ENCODE measurements at places on chromosomes 1 and 21.

DNA sequence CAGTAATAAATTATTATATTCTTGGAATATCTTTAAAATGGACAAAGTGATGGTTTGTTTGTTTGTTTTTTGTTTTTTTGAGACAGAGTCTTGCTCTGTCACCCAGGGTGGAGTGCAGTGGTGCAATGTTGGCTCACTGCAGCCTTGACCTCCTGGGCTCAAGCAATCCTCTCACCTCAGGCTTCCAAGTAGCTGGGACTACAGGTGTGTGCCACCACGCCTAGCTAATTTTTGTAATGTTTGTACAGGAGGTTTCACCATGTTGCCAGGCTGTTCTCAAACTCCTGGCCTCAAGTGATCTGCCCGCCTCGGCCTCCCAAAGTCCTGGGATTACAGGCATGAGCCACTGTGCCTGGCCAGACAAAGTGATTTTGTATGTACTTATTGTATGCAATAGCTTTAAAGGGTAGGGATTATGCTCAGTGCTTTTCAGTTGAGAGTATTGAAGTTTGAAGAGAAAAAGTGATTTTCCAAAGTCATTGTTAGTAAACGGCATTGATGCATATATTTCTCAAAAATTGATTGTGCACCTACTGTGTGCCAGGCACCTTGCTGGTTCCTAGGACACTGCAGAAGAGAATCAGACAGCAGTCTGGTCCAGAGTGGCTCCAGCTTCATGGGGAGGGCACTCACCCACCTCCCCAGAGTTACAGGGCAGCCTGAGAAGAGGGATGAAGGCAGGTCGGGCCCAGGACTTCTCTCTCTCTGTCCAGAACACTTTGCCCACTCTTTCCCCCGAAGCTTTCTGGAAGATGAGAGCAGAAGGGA lies 34.2 kb upstream of the TTC22 start:
- no peak overlapping the region for H3K27ac ChIP-seq
- H3K27me3 ChIP-seq: peaks cover 4% of the 10 kb centered on the region
- H3K36me3 ChIP-seq: no peaks in the 10 kb centered on the region

DNA sequence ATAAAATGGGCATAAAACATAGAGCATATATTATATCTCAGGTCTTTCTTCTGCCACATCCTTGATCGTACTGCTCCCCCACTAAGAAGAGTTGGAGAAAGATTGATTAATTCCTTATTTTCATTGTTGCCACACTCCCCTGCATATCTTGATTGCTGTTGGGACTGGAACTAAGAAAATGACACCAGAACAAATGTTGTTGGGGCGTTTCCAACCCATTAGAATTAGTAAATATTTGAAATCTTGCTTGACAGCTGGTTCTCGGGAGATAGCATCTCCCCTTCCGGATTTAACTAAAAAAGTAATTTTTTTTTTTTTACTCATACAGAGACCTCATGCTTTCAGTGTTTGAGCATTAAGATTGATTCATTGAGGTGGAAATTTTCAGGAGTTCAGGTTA lies 493.0 kb upstream of the PLXNA2 start:
- no peaks in the 10 kb centered on the region for H3K4me1 ChIP-seq
- H3K27ac ChIP-seq: no peak overlapping the region
- no peaks in the 10 kb centered on the region for H3K27me3 ChIP-seq
- H3K36me3 ChIP-seq: no peaks in the 10 kb centered on the region
- no peak for DNase-seq

DNA sequence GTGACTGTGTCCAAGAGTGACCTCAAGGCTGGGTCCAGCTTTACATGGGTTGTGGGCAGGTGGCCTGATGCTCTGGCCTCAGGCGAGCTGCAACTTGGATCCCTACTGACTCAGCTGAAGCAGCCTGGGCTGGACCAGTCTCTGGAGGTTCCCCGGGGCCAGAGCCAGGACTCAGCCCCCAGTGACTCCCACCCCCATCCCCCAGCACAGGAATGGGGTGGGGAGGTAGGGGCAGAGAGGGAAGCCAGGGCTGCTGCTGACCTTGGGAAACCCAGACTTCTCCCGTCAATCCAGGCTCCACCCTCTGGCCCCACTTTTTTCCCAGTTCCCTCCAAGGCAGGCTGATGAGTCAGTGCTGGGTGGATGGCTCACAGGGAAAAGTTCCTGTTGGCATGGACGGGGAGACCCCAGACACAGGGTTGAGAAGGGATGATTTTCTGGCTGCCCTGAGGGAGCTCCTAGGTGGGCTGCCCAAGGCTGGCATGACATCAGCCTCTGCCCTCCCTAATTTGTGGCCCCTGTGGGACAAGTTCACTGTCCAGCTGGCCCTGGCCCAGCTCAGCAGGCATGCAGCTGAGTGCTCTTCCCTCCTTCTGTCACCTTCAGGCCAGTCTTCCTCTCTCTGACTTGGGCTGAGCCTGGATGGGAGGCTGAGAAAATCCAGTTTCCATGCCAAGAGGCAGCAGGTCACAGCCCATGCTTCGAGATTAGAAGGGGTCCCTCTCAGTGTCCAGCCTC lies 2.2 kb downstream of the ZC3H12A start:
- H3K36me3 ChIP-seq: peaks cover 19% of the 10 kb centered on the region
- H3K27ac ChIP-seq: no peak overlapping the region
- DNase-seq: peak; percentile 93
- peaks cover 19% of the 10 kb centered on the region for H3K27me3 ChIP-seq
- H3K4me3 ChIP-seq: no peak overlapping the region

DNA sequence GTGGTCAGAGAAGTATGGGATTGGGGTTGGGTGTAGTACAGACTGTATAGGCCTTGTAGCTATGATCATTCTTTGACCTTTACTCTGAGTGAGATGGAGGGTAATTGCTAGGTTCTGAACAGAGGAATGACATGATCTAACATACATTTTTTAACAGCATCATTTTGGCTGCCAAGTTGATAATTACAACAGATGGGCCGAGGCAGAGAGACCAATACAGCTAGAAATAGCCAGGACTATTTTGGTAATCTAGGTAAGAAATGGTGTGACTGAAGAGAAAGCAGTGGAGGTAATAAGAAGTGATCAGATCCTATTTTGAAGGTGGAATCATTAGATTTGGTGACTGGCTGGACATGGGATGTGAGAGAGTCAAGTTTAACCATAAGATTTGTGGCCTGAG lies 43.5 kb downstream of the RPAP2 start:
- peaks cover 8% of the 10 kb centered on the region for H3K36me3 ChIP-seq
- no peak for DNase-seq
- no peak overlapping the region for H3K4me3 ChIP-seq
- no peak overlapping the region for H3K27ac ChIP-seq
- peaks cover 16% of the 10 kb centered on the region for H3K4me1 ChIP-seq

GRCh38 chr1:213003256-213003655 lies 12.4 kb downstream of the ANGEL2 start:
- H3K27me3 ChIP-seq: no peaks in the 10 kb centered on the region
- H3K4me3 ChIP-seq: no peak overlapping the region

DNA sequence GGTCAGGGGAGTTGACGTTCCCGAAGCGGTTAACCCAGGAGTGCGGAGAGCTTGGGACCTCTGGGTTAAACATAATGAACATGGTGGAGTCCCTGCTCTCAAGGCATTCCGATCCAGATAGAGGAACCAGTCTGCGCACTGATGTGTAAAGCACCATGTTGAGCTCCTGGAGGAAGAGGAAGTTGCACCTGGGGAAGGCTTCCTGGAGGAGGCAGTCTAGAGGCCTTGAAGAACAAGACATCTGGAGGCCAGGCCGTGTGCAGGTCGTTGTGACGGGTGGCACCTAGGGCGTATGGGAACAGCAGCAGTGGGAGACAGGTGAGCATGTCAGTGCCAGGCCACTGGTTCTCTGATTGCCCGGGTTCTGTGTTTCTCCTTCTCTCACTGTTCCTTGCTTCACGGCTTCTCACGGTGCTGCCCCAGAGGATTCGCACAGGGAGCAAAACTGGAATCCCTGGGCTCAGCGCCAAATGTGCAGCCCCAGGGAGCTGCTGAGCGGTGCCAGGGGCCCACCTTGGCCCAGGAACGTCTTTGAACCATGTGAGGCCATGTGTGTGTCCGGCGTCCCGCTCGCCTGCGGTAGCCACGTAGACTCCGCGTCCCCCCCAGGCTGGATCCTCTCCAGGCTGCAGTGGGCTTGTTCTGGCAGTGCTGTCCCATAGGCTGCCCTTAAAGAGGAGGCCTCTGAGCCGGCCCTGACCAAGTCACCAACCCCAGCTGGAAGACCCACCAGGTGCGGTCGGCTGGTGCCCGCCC lies 122.9 kb upstream of the GALNT2 start:
- no peaks in the 10 kb centered on the region for H3K36me3 ChIP-seq
- H3K4me3 ChIP-seq: no peak overlapping the region
- DNase-seq: no peak
- H3K27me3 ChIP-seq: peaks cover 6% of the 10 kb centered on the region
- H3K4me1 ChIP-seq: peaks cover 8% of the 10 kb centered on the region

DNA sequence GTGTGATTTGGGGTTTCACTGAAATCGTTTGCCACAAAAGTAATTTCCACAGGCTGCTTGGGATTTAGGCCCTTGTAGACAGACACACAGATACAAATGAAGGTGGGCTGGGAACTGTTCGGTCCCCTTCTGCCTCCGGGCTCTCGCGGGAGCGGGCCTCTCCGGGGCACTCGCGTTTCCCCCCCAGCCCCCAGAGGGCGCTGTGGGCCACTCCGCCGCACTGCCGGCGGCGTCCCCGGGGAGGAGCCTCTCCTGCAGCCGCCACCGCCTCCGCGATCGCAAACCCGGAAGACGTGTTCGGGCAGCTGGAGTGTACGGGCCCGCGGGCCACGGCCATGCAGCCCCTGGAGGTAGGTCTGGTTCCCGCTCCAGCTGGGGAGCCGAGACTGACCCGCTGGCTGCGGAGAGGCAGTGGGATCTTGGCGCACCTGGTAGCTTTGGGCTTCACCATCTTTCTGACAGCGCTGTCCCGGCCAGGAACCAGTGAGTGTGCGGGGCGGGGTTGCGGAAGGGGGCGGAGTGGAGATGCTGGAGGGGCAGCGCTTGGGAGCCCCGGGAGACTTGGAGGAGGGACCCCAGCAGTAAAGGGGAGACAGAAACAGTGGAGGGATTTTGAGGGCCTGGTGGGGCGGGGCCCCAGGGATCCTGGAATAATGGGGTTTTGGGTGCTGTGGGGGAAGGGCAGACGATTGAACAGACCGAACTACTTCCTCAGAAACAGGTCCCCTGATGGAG lies at the start of gene CYB561D1:
TSS of gene CYB561D1 (plus strand) at position 290 of the 735 bp plus-strand sequence. CDS start at position 336, 46 bp downstream.
- H3K27me3 ChIP-seq: no peaks in the 10 kb centered on the region
- H3K27ac ChIP-seq: peak within 1 kb of the TSS; percentile 2
- H3K36me3 ChIP-seq: peaks cover 14% of the 10 kb centered on the region
- peak; percentile 92 for DNase-seq
- H3K4me1 ChIP-seq: peaks cover 4% of the 10 kb centered on the region
- peak within 1 kb of the TSS; percentile 85 for H3K4me3 ChIP-seq

GRCh38 chr1:182453631-182454030 lies 3.7 kb downstream of the RGSL1 start:
- H3K4me3 ChIP-seq: no peak overlapping the region
- no peaks in the 10 kb centered on the region for H3K27me3 ChIP-seq
- no peak for DNase-seq
- H3K36me3 ChIP-seq: no peaks in the 10 kb centered on the region

- H3K4me1 ChIP-seq: no peaks in the 10 kb centered on the region
- H3K27ac ChIP-seq: no peak overlapping the region
- no peak overlapping the region for H3K4me3 ChIP-seq
Observed at GRCh38 chr1:117566556-117566955, 39.3 kb upstream of the TENT5C start.

DNA sequence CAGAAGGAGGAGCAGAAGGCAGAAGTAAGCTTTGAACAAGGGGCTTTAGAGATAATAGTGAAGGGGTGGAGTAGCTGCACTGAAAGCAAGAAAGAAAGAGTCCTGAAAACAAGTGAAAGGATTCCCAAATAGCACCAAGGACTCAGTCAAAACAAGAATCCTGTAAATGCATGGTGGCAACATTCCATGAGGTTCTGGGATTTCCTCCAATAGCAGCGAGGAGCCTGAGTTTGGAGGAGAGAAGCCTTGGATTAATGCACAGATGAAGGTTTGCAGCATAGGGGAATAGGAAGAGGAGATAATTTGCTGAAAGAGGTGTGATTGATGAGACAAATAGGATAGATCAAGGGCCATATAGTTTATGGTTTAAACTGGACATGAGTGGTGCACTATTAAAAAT lies 10.9 kb downstream of the KRTAP22-2 start:
- H3K36me3 ChIP-seq: no peaks in the 10 kb centered on the region
- H3K4me1 ChIP-seq: no peaks in the 10 kb centered on the region
- no peak for DNase-seq
- no peaks in the 10 kb centered on the region for H3K27me3 ChIP-seq

GRCh38 chr1:113303267-113303666 lies 87.0 kb upstream of the MAGI3 start:
- no peak overlapping the region for H3K27ac ChIP-seq
- DNase-seq: no peak
- no peak overlapping the region for H3K4me3 ChIP-seq
- H3K4me1 ChIP-seq: peaks cover 20% of the 10 kb centered on the region

DNA sequence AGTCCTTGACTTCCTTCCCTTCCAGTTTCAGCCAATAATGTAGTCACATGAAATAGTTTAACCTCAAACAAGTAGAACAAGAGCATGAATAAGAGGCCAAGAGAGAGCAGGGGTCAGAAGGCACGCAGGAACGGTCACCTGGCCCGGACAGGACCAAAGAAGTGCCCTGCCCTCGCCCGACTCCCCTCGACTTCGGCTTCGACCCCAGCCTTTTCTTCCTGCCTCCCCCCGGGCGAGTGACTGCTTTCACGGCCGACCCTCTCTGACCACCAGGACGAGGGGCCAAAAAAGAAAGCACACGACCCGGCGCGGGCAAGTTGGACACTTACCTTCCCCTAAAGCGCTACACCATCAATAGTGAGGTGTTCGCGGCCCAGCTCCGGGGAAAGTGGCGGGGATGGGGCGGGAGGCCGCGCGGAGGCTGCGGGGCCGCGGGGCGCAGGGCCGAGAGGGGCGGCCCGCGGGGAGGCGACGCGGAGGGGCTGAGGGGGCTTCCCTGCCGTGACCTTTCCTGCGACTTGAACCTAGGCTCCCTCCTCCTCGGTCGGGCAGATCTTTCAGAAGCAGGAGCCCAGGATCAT lies 519 bp downstream of the RERE start:
- DNase-seq: no peak
- H3K4me1 ChIP-seq: peaks cover 15% of the 10 kb centered on the region
- H3K27ac ChIP-seq: peak overlapping the region; percentile 98
- no peaks in the 10 kb centered on the region for H3K36me3 ChIP-seq
- H3K4me3 ChIP-seq: peak overlapping the region; percentile 100

DNA sequence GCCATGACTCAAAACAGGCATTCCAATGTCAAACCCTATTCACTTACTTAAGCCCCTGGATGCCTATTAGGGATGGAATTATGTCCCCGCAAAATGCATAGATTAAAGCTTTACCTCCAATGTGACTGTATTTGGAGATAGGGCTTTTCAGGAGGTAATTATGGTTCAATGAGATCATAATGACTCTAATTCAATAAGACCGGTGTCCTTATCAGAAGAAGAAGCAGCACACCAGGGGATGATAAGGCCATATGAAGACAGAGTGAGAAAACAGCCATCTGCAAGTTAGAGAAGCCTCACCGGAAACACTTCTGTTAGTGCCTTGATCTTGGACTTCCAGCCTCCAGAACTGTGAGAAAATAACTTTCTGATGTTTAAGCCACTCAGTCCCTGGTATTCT lies 1131.8 kb upstream of the TMPRSS15 start:
- no peak for DNase-seq
- no peaks in the 10 kb centered on the region for H3K27me3 ChIP-seq
- H3K27ac ChIP-seq: no peak overlapping the region

All from cardiac muscle cell (in vitro differentiated cells and primary cell).